ENCODE measurements at places on chromosomes 2 and 18.
A peak's percentile ranks its signal among the peaks of the same experiment; 100 is the strongest.

DNA sequence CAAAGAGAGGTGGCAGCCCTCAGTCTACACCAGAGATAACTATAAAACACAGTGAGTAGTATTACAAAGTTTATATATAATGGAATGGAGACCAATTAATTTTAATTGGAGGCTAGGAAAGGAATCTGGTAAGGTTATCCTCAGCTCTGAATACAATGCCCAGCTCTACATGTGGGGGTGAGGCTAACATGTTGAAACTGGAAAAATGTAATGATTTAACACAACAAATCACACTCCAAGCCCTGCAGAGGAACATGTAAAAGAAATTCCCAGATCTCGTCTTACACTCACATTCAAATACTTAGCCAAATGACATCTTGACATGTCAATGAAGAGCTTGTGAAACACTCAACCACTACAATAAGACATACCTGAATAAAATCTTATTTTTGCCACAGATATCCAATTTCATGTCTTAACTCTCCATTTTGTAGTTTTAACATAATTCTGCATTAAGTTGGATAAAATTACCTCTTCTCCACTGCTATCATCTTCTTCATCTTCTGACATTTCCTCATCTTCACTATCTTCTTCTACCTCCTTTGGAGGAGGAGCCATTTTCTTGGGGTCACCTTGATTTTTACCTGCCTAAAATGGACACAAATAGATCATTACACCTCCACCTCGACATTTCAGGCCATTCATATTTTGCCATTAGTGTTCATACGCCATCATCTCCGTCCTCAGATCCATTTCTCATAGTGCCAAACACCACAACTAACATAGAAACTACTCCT lies 1.4 kb downstream of the NCL start:
- no peak for DNase-seq

DNA sequence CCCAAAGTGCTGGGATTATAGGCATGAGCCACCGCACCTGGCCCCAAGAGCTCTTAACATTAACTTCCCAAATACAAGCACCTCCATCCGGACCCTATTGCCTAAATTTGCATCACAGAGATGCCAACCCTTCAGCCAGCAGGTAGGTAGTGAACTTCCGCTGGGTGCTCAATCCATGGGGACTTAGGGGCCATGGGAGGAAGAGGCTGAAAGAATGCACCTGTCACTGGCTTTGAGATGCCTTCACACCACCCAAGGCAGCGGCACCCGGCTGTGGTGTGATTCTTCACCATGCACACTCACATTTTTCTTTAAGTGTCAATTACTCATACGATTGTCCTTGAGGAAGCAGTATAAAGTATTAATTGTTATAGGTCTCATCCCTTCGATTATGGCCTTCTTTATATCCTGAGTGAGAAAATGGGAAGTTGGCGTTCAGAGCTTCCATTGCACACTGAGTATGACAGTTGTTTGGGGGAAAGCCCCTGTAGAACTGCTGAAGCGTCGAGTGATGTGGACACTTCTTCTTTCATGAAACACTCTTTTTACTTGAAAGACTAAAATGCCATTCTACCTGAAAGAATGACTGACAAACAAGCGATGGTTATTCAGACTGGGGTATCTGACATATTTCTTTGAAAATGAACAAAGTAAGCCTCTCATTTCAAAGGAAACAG lies 51.8 kb upstream of the BIN1 start:
- DNase-seq = no peak

- DNase-seq = peak; percentile 6
Observed at GRCh38 chr18:55384551-55385275, 203.3 kb downstream of the TCF4 start.

- no peak for DNase-seq
Observed at GRCh38 chr18:62399781-62400308, 74.7 kb downstream of the TNFRSF11A start.

- DNase-seq = no peak
Observed at GRCh38 chr2:48738806-48739205, 16.7 kb downstream of the LHCGR start.

DNA sequence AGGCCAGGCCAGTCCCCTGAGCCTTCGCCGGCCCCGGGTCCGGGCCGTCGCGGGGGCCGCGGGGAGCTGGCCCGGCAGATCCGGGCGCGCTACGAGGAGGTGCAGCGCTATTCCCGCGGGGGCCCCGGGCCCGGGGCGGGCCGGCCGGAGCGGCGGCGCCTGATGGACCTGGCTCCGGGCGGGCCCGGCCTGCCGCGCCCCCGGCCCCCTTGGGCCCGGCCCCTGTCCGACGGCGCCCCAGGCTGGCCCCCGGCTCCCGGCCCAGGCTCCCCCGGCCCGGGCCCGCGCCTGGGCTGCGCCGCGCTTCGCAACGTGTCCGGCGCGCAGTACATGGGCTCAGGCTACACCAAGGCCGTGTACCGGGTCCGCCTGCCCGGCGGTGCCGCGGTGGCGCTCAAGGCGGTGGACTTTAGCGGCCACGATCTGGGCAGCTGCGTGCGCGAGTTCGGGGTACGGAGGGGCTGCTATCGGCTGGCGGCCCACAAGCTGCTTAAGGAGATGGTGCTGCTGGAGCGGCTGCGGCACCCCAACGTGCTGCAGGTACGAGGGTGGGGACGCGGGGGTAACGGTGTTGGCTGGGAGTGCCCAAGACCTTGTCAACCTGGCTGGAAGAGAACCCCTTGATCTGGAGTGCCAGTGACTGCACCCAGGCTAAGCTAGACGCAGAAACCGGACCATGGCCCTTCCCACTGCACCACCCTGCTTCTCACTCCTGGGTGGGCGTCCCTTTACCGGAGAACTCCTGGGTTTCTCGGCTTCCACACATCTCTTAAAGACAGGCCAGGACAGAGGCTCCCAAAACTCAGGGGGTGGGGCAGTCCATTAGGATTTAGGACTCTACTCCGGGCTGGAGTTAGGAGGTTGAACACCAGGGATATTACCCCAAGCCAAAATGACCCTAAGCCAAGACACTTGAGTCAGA lies 739 bp downstream of the PKDCC start:
- DNase-seq = no peak

DNA sequence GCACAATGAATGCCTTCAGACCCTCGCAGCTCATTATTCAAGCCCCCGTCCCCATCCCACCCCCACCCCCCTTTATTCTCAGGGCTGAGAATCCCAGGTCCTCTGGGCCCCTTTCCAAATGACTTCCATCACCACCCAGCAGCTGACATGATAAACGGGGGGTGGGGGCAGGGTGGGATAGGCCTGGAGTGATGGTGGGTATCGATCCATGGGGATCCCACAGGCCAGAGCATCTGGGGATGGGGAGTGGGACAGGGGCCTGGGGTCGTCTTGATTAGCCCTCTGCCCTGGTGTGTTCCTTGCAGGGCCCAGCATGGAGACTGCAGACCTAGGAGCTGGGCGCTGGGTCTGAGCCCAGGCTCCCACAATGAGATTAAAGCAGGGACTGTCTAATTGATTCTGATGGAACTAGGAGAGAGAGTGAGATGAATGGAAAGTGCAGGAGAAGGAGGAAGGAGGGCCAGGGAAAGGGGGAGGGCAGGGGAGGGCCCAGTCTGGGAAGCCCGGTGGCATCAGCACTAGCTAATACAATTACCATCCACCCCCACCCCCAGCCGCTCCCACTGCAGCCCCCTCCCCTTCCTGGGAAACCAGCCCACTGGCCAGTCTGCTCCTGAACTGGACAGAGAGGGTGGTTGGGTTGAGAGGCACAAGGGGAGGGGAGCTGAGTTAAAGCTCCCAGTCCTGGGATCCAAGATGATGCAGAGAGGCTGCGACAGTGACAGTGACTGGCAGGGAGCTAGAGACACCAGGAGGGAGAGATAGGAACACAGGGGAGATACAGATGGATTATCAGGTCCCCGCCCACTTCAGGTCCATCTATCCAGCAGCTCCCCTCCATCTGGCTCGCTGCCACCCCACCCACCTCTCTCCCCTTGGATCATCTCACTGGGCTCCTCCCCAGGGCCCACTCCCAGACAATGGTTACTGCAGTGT lies 13.1 kb upstream of the TNS1 start:
- DNase-seq = no peak

- DNase-seq = no peak
Observed at GRCh38 chr2:107808959-107809358, 17.7 kb upstream of the RGPD4 start.

- DNase-seq = no peak
Observed at GRCh38 chr2:50753234-50753633, 278.7 kb downstream of the NRXN1 start.

DNA sequence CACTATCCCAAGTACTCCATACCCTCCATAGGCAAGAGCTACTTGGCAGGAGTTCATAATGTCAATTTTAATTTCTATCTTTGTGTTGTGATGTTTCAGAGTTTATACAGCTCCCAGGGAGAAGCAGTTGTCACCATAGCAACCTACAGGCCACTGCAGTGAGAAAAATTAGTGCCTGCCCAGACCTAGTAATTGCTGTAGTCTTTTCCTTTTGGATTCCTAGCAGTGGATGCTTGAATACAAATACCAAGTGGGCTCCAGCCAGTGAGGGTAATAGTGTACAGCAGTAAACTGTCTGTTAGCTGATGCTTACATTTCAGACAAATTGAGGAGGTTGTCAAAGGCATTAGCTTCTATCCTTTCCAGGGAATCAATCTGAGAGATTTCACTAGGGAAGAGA lies 26.7 kb downstream of the LHCGR start:
- no peak for DNase-seq

DNA sequence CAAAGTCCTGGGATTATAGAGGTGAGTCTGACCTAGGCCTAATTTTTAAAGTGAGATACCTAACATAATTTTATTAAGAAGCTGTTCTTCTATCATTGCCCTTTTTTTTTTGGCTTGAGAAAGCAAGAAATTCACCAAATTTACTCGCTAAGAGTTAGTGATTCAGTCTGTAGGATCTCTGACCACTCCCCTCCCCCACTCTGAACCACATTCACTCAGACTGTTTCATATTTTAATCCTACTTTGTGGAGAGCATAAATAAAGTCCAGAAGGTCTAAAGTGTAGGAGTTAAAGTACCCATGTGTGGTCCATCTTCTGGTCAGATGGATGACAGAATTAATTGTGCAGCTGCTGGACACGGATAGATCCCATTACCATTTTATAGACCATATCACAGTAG lies 115.8 kb upstream of the MGAT5 start:
- no peak for DNase-seq

DNA sequence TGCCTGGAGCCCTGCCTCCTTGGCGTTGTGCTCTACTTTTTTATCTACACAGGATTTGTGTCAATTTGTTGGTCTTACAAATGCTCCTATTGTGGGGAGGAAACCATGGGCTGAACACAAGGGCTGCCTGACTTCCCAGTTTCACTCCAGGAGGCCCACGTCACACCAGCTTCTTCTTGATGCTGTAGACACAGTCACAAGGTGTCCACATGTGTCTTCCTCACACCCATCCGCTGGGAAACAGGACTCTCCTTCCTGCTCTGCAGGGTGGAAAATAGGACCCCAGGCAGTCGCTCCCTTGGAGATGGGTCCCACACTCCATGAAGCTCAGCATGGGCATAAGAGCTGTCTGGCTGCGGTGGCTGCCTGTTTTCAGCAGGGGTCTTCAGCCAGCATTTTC lies 468.2 kb downstream of the EPHA4 start:
- DNase-seq = no peak

DNA sequence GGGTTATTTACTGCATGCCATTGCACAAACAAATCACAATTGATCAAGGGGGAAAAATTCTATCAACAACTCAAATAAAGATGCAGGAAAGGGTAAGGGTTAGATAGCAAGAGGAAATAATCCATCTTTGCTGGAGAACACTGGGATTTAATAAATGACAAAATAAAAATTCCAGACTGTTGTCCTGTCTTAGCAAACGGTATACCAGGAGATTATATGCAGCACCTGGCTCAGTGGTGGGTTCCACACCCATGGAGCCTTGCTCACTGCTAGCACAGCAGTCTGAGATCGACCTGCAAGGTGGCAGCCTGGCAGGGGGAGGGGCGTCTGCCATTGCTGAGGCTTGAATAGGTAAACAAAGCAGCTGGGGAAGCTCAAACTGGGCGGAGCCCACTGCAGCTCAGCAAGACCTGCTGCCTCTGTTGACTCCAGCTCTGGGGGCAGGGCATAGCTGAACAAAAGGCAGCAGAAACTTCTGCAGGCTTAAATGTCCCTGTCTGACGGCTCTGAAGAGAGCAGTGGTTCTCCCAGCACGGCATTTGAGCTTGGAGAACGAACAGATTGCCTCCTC lies 296.5 kb upstream of the THSD7B start:
- no peak for DNase-seq

GRCh38 chr2:217433522-217433921 lies 569.3 kb downstream of the TNS1 start:
- DNase-seq = no peak

DNA sequence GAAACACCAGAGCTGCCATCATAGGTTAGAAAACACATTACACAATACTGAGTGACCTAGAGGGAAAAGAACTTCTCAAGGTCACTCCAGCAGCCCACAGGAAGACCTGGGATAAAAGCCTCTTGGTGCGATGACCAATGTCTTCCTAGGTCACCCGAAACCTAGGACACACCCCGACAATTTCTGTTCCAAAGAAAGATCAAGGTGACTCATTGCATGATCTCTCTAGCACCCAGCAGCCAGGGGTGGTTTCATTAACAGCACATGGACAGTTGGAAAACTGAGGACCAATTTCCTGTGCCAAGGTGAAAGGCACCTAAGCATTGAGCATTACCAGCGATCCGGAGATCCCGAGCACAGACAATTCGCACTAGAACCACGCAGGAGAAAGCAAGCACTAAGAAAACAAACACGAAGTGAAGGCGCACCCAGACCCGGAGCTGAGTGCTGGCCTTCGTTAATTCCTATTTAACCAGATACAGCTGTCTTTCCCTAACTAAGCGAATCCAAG lies 1.5 kb downstream of the CACNB4 start:
- DNase-seq = no peak

DNA sequence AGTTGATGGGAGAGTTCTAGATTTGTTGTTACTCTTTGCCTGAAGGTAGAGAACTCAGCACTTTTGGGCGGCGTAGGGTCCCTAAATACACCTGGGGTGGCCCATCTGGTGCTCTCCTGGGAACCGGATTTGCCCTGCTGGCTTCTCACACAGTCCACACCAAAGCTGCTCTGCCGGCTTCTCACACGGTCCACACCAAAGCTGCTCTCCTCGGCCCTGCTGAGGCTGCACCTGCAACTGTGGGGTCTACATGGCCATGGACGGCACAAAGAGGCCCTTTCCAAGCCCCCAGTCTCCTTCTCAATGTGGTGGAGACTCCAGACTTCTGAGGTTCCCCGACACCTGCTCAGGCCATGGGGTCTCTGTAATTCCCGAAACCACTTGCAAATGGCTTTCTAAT lies 124.8 kb upstream of the GPC1 start:
- no peak for DNase-seq

- DNase-seq = no peak
Observed at GRCh38 chr2:146038014-146038413, 1518.1 kb upstream of the ZEB2 start.

GRCh38 chr2:214139630-214140284 lies 271.1 kb upstream of the VWC2L start:
- no peak for DNase-seq

- no peak for DNase-seq
Observed at GRCh38 chr2:239199041-239199768, 201.6 kb downstream of the HDAC4 start.

GRCh38 chr18:25349926-25350487 lies 2.0 kb downstream of the ZNF521 start:
- no peak for DNase-seq

GRCh38 chr18:75548353-75548905 lies 120.9 kb upstream of the SMIM21 start:
- peak; percentile 75 for DNase-seq
